ENCODE measurements at places on chromosomes 5 and 9.

- DNase-seq, result no peak
Observed at GRCh38 chr5:64625678-64626077, 64.6 kb upstream of the SHISAL2B start.

DNA sequence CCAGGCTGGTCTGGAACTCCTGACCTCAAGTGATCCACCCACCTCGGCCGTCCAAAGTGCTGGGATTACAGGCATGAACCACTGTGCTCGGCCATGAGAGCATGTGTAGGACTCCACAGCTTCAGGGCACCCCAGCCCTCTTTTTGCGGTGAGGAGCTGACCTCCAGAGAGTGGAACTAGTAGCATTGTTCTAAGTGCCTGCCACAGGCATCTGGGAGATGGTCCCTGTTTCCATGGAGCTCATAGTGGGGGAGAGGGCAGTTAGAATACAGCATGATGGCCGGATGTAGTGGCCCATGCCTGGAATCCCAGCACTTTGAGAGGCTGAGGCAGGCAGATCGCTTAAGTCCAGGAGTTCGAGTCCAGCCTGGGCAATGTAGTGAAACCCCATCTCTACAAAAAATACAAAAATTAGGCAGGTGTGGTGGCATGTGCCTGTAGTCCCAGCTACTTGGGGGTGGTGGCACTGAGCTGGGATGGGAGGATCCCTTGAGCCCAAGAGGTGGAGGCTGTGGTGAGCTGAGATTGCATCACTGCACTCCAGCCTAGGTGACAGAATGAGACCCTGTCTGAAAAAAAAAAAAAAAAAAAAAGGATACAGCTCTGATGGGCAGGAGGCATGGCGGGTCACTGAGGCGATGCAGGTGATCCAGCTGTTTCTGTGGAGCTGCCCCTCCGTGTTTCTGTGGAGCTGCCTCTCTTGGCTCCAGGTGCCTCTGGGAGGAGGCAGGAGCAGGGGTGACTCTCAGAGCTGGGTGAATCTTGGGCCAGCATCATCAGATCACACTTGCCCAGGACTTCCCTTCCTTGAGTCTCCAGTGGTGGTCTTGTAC lies 4.2 kb downstream of the ASS1 start:
- no peak for DNase-seq

DNA sequence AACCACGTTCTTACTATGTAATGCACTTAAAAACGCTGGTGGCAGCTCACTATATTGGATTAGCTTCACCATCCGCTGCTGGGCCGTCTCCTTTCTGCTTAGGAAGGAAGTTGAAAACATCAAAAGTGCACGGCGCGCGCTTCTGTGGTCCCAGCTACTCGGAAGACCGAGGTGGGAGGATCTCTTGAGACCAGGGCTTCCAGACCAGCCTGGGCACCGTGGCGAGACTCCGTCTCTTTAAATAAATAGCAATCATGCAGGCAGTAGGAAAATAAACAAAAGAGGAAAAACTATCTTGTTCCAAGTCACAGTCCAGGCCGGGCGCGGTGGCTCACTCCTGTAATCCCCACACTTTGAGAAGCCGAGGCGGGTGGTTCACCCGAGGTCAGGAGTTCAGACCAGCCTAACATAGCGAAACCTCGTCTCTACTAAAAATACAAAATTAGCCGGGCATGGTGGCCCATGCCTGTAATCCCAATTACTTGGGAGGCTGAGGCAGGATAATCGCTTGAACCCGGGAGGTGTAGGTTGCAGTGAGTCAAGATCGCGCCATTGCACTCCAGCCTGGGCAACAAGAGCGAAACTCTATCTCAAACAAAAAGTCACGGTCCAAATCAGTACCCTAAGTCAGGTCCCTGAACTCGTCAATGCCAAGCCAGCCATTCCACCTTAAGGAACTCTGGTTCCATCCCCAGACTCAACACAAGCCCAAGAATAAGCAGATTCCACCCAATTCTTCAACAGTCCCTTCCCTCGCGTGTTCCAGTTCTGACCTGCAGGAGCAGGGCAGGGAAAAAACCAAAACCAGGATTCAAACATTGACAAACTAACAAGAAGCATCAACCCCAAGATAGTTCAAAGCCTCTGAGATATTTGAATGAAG lies 1.0 kb upstream of the GOLGA1 start:
- DNase-seq, result peak; percentile 69

- no peak for DNase-seq
Observed at GRCh38 chr9:17927616-17928015, 348.8 kb downstream of the SH3GL2 start.

DNA sequence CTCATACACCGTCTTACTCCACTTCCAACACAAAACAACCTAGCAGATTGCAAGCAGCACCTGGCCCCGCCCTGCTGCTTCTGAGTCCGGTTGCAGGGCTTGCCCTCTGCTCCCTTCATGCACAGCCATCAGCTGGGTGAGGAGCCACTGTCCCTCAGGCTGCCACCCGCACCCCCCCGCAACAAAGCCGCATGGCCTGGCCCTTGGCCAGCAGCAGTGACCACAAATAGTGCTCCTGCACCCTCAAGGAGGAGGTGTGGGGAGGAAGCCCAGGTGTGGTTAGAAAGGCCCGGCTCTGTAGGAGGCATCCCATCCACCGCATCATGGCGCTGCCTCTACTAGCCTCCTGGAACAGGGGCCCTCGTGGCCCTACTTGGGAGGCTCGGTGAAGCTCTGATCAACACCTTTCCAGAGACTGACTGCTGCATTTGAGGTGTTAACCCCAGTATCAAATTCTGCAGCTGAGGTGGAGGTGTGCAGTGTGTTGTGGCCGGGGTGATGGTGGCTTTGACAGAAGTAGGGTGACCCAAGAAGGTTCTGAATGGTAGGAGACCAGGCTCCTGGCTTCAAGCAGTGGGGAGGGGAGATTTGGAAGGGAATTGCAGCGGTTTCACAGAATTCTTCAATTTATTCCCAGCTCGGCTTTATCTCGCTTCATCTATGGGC lies 52.7 kb downstream of the WNK2 start:
- DNase-seq, result peak; percentile 27

DNA sequence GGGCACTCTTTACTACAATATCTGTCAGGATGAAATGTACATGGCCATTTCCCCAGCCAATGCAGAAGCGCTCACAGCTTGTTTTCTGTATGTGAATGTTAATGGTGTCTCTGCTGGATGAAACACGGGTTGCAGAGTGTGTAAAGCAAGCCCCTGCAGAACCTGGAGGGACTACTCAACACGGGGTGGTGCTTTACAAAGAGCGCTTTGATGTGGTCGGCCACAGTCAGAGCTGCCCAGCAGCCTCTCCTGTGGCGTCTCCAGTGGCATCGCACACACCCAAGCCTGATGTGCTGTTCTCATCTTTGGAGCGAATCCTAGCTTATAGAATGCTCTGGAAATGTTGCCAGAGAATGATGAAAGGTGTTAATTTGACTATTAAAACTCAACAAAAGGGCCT lies 162.7 kb upstream of the NFIL3 start:
- DNase-seq, result no peak

Measured in CD4-positive, alpha-beta T cell treated with Interleukin-1 beta for 1 hour (primary cell).